ENCODE measurements at places on chromosomes 5 and 9.

DNA sequence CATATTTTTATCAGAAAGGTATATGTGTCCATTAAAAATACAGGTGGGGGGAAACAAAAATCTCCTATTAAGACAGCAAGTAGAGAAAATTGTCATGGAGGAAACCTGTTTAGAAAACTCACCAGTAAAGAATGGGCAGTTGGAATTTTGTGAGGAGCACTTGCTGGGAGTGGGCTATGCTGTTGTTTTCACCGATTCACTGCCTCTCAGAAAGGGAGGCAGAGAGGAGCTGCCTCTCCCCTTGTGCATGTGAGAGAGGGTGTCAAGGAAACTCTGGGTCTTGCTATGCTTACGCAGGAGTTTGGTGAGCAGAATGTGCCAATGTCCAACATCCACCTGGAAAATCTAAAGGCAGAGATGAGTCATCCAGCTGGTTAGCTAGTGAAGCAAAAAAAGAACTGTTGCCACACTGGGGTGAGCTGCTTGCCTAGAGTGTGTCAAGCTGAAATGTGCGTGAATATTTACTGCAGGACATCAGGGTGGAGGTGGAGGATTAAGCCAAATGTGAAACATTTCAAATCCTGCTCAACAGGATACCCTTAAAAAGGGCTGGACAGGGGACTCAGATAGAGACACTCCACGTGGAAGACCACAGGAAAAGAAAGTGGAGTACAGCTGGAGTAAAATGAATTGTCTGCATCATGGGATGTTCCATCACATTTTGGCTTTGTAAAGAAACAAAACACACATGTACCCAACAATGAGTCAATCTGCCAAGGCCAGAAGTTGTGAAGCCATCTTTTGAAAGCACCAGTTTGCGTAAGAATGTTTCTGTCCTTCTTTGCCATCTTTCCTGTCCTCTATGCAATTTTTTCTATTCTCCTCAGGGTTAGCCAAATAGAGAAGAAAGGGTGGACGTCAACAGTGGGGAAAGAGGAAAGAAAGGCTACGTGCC is 449.7 kb upstream of the MPDZ start:
- DNase-seq, result peak; percentile 42

- no peak for DNase-seq
Observed at GRCh38 chr9:129632460-129632859, 6.5 kb downstream of the NTMT1 start.

- no peak for DNase-seq
Observed at GRCh38 chr9:99808454-99808853, 13.2 kb upstream of the NR4A3 start.

- DNase-seq, result peak; percentile 63
Observed at GRCh38 chr9:4550777-4551484, 60.7 kb downstream of the SLC1A1 start.

- no peak for DNase-seq
Observed at GRCh38 chr9:137402746-137403145, 20.2 kb downstream of the EXD3 start.

- no peak for DNase-seq
Observed at GRCh38 chr5:176540476-176540899, 3.3 kb upstream of the RNF44 start.
